H1 (cell line): ENCODE measurements at places on chromosomes 5 and 9. TPM values are rescaled to one million over a fixed set of nuclear protein-coding genes. Genes with fewer than 3 reads are reported as not detected.
A peak's percentile ranks its signal among the peaks of the same experiment; 100 is the strongest.

DNA sequence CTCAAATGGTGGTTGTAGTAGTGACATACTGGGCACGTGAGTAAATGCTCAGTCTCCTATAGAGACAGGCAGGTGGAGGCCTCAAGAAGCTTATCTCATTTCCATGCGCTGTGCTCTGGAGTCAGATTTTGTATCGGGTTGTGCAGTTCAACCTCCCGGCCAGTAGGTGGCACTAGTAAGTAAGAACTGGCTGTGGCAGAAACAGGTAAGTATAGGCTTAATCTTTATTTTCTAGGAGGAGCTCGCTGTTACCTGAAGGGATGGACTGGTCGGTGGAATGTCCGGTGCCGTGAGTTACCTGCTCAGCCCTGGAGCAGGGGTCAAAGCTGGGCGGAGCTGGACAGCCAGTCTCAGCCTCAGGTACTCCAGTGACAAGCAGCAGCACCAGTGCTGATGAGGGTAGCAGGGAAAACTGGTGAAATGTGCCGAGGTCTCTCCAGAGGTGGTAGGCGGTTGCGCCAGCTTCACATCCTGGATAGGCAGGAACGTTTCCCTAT lies 880.1 kb upstream of the SEMA6A start:
- peak; percentile 80 for DNase-seq

GRCh38 chr5:117645400-117645799 lies 1070.8 kb upstream of the SEMA6A start:
- DNase-seq: no peak

GRCh38 chr9:36788534-36788933 lies 215.8 kb downstream of the MELK start:
- DNase-seq: peak; percentile 78

DNA sequence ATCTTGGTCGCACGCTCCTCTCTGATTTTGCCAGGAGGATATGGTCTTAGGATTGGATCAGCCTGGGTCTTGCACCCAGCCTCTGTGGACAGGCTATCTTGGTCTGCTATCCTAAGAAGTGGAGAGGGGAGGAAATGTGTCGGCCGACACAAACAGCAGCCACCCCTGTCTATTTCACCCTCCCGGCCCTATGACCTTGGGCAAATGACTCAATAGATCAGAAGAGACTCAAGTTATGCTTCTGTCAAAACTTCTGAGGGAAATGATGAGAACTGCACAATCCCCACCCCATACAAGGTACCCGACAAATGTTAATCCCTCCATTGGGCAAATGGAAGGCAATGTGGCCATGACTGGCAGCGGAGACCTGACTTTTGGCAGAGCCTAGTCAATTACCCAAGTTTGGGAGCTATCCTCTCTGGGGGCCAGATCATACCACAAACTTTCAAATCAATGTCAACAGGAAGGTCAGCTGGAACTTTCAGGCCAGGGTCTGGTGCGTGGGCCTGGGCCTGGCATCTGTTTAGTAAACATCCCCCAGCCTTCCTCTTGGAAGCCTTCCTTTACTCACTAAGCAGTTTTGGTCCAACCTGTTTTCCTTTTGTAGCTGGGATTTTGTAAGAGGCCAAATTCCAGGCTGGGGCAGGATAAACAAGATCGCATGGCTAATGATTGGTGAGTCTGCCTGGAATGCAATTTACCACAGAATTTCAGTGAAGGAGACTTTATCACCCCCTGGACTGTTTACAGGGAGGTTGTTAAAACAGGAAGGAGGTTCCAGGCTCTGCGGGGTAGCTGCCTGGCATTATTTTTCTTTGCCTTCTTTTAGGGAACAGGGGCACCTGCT lies 64.2 kb upstream of the CPEB4 start:
- DNase-seq: no peak

DNA sequence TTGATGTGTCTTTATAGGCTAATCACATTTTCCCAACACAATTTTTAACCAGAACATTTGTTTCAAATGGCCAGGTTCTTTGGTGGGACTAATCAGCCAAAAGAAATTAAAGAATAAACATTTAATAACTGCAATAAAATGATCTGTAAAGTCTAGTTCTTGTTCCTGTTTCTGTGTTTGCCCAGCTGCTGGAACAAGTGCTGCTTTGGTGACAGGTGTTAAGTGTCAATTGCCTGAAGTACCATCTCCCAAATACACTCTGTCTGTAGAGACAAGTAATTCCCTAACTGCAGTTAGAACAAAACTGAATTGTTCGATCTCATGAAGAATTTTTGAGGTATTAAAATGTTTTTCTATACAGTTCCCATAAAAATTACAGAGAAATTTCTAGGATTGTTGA lies 402.3 kb upstream of the CHD1 start:
- DNase-seq: no peak

GRCh38 chr9:105242062-105242461 lies 2.4 kb upstream of the SLC44A1 start:
- DNase-seq: no peak

DNA sequence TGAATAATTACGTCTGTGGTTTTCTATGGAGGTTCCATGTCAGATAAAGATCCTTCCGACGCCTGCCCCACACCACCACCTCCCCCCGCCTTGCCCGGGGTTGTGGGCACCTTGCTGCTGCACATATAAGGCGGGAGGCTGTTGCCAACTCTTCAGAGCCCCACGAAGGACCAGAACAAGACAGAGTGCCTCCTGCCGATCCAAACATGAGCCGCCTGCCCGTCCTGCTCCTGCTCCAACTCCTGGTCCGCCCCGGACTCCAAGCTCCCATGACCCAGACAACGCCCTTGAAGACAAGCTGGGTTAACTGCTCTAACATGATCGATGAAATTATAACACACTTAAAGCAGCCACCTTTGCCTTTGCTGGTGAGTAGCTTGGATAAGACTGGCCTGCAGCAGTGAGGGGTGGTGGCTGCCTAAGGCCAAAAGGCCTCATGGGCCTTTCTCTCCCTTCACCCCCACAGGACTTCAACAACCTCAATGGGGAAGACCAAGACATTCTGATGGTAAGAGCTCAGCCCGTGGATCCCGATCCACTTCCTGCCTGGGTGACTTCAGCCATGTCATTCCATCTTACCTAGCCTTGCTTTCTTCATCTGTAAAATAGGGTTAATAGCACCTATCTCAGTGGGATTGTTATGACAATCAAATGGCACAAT lies at the start of gene IL3:
TSS of gene IL3 (plus strand) at position 155 of the 661 bp plus-strand sequence. CDS start at position 207, 52 bp downstream.
- no peak for DNase-seq

SIL1 gene
- total RNA-seq: 6.6 and 8.3 TPM in 2 replicates

GRCh38 chr9:130898552-130898852 lies 1.9 kb upstream of the QRFP start:
- no peak for DNase-seq

TXNDC8 gene
- total RNA-seq: not detected in 2 replicates

DNA sequence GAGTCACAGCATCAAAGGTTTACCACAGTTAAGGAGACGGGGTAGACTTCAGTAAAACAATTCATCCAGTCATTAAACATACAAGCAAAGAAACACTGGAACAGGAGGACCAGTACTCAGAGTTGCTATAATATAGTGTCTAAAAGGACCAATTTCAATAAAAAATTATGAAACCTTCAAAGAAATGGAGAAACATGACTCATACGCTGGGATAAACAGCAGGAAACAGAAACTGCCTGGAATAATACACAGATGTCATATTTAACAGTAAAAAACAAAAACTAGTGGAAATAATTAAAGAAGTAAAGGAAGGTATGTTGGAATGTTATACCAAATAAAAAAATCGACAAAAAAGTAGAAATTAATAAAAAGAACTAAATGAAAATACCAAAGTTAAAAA lies 1075.9 kb downstream of the NR2F1-AS1 start:
- DNase-seq: no peak

- DNase-seq: no peak
Observed at GRCh38 chr5:150616506-150616905, 24.0 kb upstream of the SYNPO start.

DNA sequence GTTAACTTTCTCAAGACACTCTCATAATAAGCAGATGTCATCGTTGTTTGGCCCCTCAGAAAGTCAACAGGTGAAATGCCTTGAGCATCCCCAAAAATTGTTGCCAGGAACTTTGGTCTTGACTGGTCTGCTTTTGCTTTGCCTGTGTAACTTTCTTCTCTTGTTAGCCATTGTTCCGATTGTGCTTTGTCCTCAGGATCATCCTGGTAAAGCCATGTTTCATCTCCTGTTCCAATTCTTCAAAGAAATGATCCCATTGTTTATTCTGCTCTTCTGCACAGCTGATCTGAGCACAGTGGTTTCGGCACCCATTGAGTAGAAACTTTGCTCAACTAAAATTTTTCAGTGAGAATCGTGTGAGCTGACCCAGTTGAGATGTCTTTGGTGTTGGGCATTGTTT lies 8.1 kb upstream of the ZBED3 start:
- no peak for DNase-seq

DNA sequence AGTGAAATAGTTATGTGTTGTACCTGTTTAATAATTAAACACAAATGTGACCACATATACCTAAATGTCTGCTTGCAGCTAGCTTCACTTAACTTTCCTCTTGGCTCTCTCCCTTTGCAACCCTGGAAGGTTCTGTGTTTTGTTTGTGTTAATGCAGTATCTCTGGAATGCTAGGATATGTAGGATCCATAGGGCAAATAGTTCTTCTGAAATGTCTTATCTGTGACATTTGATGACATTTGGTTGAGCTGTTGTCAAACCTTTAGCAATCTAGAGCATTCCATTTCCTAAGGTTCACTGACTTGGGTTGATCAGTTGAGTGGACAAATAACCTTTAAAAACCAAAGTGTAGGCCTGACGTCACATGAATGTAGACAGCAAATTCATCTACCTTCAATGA lies 21.8 kb downstream of the CTNNA1 start:
- no peak for DNase-seq

DNA sequence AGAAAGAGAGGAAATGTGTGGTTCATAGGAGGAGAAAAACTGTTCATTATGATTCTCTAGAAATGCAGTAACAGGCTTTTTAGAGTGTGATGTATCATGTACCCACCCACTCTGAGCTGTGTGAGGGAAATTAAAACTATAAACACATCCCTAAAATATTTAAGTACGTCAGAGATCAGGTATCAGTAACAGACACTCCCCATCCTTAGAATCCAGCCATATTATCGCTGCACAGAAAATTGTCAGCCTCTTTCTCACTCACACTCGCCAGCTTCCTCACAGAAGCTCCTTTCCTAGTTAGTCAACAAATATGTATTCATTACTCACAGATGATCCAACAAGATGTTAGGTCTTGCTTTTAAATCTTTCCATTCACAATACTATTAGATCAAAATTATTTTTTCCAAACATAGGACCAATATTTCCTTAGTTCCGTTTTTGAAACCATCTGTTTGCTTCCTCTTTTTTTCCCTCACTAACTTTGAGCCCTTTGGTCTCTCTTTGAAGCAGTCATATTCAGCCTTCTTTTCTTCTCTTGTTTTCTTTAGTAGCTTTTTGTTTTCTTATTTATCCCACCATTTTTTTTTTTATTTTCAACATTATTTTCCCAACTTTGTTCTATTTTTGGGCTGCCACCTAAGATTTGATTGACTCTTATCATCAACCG lies 13.6 kb upstream of the MAST4 start:
- DNase-seq: no peak

RAD50 gene
- total RNA-seq: 39.4 and 40.8 TPM in 2 replicates

CCDC171 gene
- total RNA-seq: 1.9 and 2.3 TPM in 2 replicates

GRCh38 chr5:151406322-151406947 lies 41.0 kb upstream of the SLC36A1 start:
- DNase-seq: no peak

- DNase-seq: no peak
Observed at GRCh38 chr5:147346006-147346561, 111.3 kb downstream of the STK32A start.

DNA sequence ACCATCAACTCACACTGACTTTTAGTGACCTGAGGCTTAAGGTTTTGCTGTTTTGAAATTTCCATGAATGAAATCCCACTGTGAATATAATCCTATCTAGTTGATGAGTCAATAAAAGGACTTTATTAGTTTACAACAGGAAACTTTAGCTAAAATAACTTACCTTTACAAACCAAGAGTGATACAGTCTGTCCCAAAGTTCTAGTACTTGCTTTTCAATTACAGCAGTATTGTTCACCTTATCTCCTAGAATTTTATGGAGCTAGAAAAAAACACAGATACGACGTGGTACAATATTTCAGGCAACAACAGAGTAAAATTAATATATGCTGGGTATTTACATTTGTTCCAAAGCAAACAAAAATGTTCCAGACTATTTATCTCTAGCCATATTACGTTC lies 46.9 kb upstream of the CTNNAL1 start:
- no peak for DNase-seq

PTGES gene
- total RNA-seq: 3.2 TPM in 2 replicates

CDKN2B gene
- total RNA-seq: 0.31 and 0.88 TPM in 2 replicates

DNA sequence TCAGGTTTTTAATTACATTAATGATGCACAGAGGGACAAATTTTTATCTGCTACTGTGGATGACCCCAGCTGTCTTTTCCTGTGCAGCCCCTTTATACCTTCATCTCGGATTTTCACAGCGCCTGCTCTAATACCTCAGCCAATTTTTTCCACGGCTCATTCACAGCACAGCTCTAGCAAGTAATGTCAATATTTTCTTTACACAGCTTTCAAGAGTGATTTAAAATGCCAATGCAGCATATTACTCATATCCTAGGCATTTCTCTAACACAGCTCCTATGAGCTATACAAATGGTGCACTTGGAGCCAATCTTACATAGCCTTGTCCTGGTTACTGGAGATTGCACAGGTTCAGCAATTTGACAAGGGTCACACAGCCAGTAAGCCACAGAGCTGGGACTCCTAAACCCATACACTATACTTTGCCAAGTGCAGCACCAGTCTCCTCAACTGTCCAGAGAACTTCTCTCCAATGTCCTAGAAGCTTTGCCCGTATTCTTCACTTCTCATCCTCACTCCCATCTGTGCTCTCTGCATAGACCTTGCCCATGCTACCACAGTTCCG lies 661.8 kb downstream of the DTWD2 start:
- no peak for DNase-seq

- DNase-seq: no peak
Observed at GRCh38 chr9:78005231-78006002, 26.2 kb downstream of the GNAQ start.

DNA sequence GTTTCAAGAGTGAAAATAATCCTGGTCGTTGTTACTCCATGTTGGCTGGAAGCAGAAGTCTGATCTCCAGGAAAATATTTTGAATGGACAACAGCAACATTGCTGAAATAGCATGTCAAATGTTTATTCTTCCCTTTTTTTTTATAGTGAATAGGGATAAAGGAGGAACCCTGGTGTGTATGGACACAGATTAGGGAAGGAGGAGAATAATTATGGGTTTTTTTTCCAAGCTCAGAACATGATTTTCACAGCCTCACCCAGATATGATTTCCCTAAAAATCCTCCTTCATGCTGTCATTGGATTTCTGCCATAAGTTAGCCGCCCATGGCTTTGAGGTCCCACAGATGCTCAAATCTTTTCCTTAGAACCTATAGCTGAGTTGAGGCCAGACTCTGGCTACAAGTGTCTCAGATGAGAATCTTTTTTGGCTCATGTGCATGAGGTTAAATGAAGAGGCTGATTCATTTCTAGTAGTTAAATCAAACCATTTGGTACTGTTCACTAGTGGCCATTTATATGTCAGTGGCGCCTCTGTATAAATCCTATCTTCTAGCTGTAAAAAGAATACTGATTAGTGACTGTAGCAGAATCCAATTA lies 65.5 kb upstream of the LIFR start:
- DNase-seq: no peak

SPINK7 gene
- total RNA-seq: not detected in 2 replicates

CBY3 gene
- 0.39 and 1.4 TPM in 2 replicates for total RNA-seq

- DNase-seq: no peak
Observed at GRCh38 chr9:130191749-130192120, 19.5 kb downstream of the NCS1 start.

FAM169A gene
- total RNA-seq: 78.7 and 83.1 TPM in 2 replicates

CARD19 gene
- 21.2 and 27.7 TPM in 2 replicates for total RNA-seq

CATSPER3 gene
- 0.48 TPM in 1 of 2 replicates, not detected in the other for total RNA-seq
